ENCODE measurements at places on chromosomes 2 and 18.

DNA sequence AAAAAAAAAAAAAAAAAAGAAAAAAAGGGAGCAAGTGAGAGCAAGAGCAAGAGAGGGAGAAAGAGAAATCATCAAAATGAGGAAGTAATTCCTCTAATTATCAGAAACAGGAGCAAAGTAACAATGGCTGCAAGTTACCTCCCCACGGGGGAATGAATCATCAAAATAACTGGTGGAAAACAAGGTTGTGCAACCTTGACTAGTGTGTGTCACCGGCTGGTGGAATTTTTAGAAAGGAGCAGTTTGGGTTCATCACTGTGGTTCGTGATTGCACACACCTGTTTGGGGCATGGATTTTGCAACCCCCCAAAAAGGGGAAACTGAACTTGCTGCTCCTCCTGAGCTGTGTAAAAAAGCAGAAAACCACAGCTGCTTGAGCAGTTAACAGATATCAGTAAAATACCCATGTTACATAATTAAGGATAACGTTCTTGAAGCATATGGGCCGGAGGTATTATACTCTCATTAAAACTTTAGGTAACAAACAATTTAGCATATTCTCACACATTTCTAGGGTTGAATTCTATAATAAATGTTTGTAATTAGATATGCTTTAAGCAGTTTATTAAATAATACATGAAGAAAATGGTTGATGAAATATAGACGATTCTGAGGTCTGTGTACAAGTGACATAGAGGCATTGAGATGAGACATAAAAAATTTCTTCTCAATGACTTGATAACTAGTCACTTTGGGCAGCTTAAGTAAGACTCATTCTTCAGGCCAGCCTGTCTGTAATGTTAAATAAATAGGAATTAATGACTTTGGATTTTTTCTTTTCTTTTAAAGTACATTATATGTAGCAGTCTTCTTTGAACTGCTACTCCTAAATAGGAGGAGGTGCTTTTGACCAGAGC, 184.2 kb upstream of the ZEB2 start:
- DNase-seq, result no peak

GRCh38 chr2:159944874-159945273, 117.5 kb downstream of the PLA2R1 start:
- DNase-seq, result no peak

DNA sequence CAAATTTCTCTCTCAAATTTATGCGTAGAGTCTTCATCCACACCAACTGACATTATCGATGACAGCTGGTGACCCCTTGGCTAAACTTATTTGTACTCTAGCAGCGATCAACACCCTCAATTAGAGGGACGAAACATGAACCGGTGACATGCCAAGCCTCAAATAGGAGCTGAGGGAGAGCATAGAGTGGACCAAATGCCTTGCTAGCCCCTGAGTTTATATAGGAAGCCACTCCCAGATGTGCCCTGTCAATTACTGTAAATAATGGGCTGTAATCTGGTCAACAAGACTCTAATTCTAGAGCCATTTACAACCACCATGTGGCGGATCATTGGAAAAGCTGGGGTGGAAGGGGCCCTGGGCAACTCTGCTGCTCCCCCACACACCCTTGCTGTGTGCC, 47.6 kb upstream of the FHL2 start:
- DNase-seq, result no peak

DNA sequence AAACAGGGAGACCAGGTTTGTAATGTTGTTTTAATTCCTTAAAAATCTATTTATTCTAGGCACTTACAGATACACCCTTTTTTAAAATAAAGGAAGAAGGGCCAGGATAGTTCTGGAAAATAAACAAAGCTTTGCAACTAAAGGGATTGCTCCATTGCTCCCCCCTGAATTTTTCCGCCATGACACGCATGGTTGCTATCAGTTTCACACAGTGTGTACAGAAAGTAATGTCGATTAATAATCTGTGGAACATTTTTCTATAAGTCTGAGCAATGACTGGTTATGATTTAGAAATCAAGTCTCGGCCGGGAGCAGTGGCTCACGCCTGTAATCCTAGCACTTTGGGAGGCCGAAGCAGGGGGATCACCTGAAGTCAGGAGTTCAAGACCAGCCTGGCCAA, 90.8 kb downstream of the GAREM1 start:
- no peak for DNase-seq

GRCh38 chr2:46024146-46024779, 272.9 kb upstream of the EPAS1 start:
- no peak for DNase-seq

- DNase-seq, result no peak
Observed at GRCh38 chr18:13572148-13572547, 154.2 kb downstream of the FAM210A start.

DNA sequence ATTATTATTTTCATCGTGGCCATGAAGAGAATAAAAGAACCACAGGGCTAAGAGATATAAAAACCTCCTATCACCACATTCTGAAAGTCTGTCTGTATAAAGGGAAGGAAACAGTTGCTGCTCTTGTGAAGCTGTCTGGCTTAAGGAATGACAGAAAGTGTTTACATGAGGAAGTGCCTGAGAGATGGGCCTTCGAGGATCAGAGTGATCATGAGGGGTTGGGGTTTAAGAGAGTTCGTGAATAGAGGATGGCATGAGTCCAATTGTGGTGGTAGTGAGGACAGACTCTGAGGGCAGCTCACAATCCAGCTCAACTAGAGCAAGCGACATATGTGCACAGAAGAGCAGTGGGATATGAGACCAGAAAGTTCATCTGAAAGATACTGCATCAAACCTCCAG, 65.8 kb upstream of the PIEZO2 start:
- no peak for DNase-seq

DNA sequence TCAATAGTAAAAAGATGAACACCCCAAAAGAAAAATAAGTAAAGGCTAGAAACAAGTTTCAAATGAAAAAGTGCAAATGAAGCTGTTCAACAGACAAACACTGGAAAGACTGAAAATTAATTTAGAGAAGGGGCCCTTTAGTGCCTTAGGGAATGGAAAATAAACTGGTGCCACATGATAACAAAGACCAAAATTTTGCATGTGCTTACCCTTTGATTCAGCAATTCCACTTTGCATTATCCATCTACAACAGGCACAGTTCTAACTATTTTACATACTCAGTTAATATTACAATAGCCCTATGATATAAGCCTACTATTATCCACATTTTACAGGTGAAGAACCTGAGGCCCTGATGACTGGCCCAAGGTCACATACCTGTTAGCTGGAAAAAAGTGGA, 183.9 kb downstream of the NBAS start:
- DNase-seq, result no peak

DNA sequence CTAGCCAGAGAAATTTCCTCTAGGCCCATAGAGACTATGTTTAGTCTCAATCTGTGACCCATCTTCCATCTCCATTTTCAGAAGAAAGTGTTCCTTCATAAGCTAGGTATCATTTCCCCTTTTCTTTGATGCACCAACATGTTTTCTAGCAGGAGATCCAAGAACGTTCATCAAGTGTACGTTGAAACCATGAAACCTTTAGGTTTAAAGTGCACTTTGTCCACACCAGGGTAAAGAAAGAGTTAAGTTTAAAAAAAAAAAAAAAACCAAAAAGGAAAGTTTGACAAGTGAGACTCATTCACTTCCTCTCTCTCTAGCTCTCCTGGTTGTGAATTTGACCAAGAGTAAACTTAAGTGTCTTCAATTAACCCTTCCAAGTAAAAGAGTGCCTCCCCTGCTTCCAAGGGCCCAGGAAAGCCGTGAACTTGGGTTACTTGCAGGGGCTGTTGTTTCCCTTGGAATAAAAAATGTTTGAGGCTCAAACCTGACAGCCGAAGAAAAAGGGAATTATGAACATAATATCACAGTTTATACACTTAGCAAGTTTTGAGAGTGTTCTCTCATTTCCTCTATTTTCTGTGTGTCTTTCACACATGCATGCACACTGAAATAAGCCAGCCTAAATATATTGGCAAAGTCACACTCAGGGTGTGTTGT, 56.7 kb downstream of the LBH start:
- no peak for DNase-seq

DNA sequence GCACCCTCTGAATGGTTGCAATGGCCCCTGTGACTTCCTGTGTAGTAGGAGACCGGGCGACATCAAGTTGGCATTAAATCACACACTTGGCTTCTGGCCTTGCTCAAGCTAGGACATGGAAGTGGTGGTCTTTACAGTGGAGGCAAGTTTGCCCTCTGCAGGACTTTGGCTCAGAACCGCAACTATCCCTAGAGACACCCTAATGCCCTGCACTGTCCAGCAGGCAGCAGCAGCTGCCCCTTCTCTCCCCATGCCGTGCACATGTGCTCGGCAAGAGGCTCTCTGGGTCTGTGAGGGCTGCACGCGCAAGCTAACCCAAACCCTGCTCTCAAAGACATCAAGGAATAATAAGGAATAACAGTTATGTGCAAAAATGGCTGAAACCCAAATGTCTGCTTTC, 106.5 kb downstream of the COL6A3 start:
- no peak for DNase-seq

GRCh38 chr2:128773641-128774319, 455.1 kb upstream of the HS6ST1 start:
- DNase-seq, result no peak

DNA sequence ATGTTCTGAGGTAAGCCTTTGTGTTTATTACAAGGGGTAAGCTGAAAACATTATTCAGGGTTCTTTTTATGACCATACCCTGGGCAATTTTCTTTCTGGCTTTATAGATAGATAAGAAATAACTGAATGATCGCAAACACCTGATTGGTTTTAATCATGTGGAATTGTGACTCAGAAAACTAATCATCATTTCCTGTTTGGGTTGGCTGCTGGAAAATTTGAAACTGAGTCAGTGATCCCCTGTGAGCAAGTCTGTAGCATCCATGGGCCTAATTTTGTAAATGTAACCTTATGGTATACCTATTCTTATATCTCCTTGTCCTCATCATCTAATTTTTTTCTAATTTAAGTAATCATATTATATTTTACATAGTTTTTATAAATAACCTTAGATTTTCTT, 34.3 kb downstream of the CCDC68 start:
- no peak for DNase-seq

DNA sequence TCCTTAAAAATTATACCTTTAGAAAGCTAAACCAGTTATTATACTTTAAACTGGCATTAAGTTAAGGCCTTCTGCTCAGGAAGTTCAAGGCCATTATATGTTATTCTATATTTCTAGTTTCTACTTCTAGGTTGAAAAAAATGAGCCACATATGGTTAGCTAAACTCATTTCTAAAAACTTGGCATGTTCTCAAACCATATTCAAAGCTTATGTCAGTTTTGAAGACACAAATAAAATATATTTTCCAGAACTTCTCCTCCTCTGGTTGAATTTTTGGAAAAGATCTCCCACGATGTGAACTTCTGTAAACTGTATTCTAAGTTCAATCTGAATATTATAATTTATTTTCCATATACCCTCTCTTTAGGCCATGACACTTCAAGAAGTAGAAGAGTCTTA, 103.5 kb downstream of the NYAP2 start:
- DNase-seq, result no peak

GRCh38 chr2:126790987-126791780, 107.5 kb upstream of the TEX51 start:
- no peak for DNase-seq

DNA sequence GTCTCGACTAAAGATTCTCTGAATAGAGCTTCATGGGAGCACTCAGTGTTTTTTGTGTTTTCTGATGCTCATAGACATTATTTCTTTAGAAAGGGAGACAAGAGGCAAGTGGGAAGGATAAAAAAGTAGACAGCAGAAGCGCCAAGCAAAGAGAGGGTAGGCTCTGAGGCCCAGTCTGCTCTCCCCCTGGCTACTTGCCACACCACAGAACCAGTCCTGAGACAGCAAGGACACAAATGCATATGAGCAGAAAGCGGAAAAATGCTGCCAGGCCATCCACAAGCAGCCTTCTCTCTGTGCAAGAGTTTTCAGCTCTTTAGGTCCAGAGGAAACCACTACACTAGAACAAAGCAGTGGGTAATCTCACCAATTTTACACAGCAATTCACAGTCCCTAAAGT, 285.4 kb downstream of the ZNF521 start:
- no peak for DNase-seq

DNA sequence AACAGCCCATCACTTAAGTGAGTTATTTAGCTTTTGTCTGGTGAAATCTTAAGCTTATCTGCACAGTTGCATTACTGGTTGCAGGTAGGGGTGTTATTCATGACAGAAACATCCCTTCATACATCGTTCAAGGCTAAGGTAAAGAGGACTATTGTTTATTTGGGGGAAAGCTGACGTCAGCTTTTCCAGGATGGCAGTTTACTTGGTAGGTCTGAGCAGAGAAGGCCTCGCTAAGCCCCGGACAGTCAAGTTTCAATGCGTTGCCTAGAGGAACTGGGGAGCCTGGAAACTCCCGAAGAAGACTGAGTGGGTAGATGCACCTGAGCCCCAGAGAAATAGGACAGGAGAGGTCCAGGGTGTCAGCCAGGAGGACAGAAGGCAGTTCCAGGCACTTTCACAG, 2.2 kb downstream of the RNU4ATAC start:
- no peak for DNase-seq

- DNase-seq, result no peak
Observed at GRCh38 chr18:3256693-3257626, 5.0 kb upstream of the MYL12B start.

DNA sequence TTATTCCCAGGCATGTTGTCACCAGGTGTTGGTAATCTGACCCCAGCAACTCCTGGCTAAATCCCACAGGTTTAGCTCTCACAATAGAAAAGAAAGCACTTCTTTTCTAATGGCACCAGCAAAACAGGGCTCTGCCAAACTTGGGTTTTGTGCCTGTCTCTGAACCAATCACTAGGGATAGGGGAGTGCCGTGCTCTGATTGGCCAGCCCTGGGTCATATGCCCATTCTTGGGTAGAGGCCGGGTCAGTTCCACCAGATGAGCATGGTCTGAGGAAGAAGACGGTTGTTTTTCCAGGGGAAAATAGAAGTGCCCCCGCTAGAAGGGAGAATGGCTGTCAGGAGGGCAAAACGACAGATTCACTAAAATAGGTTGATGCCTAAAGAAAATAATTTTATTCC, 14.7 kb downstream of the CDK15 start:
- DNase-seq, result no peak

GRCh38 chr2:133286326-133286922, 281.8 kb downstream of the NCKAP5 start:
- DNase-seq, result no peak

DNA sequence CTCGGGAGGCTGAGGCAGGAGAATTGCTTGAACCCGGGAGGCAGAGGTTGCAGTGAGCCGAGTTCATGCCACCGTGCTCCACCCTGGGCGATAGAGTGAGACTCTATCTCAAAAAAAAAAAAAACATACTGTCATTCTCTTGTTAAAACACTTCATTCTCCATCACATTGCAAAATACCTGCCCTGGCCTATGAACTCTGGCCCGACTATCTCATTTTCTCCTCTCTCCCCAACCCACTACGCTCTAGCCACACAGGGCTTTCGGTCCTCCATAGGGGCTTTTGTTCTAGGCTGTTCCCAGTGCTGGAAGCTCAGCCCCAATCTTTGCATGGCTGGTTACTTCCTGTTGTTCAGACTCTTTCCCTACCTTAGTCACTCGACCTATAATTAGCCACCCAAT, 10.3 kb downstream of the CEP76 start:
- DNase-seq, result no peak

DNA sequence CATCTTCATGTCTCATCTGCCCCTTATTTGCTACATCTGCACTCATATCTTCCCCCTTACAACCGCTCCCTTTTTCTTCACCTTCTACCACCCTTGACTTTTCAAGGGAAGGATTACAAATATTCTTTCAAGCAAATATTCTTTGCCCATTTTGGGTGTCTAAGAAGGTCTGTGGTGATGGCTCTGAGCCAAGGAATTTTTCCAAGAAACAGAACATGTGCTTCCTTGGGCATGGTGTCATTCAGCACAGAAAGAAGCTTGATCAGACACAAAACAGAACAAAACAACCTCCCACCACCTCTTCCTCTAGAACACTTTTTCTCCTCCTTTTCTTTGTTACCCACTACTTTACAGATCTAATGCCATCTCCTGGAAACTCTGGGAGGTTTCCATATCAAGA, 313.7 kb downstream of the SATB2 start:
- no peak for DNase-seq
